ENCODE measurements at places on chromosomes 1 and 21.

DNA sequence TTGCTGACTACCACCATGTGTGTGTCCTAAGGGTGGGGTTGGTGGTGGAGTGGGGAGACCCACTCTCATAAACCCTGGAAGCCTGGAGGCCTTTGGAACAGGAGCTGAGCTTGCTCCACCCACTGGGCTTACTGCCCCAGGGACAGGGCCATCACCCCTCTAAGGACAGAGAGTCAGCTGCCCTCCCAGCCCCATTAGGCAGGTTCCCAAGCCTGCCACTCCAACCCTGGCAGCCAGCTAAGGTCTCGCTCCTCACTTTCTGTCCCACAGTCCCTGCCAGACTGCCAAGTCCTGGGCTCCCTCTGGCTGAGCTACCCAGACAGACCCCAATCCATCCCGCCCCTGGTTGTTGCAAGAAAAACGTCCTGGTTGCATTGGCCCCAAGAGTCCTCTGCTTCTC is 3.8 kb downstream of the NT5C1A start:
- no peak for DNase-seq

DNA sequence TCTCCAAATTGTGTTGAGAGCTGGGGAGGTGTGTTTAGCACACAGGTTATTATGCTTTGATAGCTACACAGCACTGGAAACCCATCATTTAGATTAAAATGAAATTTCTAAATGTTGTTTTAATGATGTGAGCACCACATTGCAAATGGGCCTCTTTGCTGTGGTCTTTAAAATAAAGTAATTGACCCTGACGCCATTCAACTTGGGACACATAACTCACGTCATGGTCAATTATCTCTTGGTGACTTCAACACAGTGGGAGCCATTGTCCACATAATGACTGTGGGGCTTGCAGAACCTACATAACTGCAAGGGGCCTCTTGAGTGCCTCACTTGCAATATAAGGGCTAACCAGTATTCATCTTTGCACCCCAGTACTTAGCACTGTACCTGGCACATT is 280.4 kb downstream of the HLX start:
- no peak for DNase-seq

DNA sequence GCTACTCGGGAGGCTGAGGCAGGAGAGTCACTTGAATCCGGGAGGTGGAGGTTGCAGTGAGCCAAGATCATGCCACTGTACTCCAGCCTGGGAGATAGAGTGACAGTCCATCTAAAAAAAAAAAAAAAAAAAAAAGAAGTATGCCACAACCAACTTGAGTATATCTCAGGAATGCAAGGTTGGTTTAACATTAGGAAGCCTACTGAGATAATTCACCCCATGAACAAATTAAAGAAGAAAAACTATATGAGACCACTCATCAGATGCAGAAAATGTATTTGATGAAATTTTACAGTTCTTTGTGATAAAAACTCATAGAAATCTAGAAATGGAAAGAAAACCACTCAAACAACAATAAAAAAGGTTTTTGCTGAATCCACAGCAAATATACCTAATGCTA is 373.8 kb downstream of the LMO4 start:
- DNase-seq = no peak

GRCh38 chr21:37877888-37878684 is 38.2 kb downstream of the KCNJ6 start:
- DNase-seq = no peak

GRCh38 chr1:178877896-178878295 is 7.0 kb upstream of the ANGPTL1 start:
- peak; percentile 18 for DNase-seq

- DNase-seq = no peak
Measured at GRCh38 chr1:61095470-61095812, 13.1 kb downstream of the NFIA start.

DNA sequence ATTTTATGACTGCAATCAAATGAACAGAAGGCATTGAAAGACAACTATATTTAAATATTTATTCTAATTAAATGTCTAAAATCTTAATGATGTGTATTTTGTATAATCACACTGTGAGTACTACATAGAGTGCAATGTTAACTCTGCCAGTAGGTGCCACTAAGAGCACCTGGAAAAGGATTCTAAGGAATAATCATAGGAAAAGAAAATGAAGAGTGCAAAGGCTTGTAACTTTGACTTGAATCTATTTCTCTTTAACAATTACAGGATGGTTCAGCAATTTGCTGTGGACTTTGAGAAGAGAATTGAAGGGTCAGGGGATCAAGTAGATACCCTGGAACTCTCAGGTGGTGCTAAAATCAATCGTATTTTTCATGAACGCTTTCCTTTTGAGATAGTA is 200.4 kb downstream of the DNM3 start:
- no peak for DNase-seq

GRCh38 chr1:117669572-117669971 is 63.7 kb downstream of the TENT5C start:
- DNase-seq = no peak

DNA sequence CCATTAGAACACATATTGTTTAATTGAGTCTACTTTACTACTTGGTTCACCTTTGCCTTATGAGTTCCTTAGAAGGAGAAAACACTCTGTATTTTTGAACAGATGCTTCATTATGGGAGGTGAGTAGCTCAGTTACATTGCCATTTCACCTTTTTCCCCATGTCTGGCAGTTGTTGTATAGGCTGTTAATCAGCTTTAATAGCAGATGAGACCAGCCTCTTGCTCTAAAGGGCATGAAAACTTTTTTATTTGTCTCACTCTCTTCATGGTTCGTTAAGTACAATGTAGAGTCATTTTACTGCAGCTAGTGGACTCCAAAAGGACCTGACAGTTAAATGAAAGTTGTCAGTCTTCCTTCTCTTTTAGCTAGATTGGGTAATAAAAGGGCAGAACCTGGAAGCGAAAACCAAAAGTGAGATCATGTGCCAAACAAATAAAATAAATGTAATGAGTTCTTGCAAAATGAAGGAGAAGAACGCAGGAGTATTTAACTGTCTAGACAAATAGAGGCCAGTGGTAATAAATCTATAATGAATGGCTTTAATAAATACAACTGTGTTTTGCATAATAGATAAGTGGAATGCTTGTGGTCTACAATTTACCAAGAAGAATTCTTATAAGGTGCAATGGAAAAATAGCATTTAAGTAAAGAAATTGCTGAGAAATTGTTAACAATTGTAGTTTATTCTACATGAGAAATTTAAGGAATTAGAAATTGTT is 180.0 kb upstream of the NEGR1 start:
- DNase-seq = no peak

GRCh38 chr1:6419397-6419803 is 319 bp downstream of the HES2 start:
- no peak for DNase-seq

DNA sequence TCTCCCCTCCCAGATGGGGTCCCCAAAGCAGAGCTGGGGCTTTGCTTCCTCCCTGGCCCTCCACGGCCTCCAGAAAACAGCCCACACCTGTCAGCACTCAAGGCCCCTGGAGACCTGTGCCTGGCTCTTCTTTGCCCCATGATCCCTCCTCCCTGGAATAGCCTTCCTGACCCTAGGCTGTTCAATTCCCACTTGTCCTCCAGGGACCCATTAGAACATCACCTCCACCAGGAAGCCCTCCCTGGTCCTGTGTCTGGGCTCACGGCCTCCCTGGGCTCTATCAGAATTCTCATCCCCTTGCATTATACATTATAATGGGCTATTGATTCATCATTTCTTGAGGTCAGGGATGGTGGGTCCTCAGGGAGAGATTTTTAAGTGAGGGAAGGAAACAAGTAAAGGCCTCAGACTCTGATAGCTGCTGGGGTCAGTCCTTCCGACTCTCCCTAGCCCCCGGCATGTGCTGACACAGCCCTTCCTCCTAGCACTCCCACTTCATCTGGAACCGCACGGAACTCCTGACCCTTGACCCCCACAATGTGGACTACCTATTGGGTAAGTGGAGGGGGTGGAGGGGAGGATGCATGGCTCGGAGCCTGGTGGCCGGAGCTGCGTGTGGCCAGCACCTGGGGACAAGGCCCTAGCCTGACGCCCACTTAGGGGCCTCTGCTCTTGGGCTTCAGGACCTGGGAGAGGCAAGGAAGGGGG is 60.8 kb downstream of the ALPL start:
- DNase-seq = no peak

- DNase-seq = no peak
Measured at GRCh38 chr21:32007456-32007855, 134.6 kb downstream of the HUNK start.

- DNase-seq = no peak
Measured at GRCh38 chr1:8963963-8964362, 18.3 kb downstream of the CA6 start.

GRCh38 chr21:36428761-36429432 is 43.7 kb downstream of the CHAF1B start:
- no peak for DNase-seq

DNA sequence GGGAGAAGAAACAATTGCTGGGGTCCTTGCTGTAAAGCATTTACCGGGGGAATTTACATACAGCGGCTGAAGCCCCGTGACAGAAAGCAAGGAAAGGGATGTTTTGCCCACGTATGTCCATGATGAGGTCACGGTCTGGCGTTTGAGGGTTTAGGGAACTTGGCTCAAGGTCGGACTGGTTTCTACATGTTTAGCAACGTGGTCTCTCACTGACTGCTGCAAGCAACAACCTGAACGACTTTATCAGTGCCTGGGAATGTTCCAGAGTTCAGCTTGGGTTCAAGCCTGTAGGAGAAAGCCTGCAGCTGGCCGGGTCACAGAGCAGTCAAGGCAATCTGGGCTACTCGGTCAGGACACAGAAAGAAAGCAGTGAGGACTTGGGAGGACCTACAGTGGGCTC is 323.3 kb downstream of the AJAP1 start:
- DNase-seq = no peak

GRCh38 chr1:248779350-248779749 is 23.8 kb upstream of the LYPD8 start:
- no peak for DNase-seq

GRCh38 chr1:108200687-108201051 is 526 bp upstream of the SLC25A24 start:
- DNase-seq = peak; percentile 59

DNA sequence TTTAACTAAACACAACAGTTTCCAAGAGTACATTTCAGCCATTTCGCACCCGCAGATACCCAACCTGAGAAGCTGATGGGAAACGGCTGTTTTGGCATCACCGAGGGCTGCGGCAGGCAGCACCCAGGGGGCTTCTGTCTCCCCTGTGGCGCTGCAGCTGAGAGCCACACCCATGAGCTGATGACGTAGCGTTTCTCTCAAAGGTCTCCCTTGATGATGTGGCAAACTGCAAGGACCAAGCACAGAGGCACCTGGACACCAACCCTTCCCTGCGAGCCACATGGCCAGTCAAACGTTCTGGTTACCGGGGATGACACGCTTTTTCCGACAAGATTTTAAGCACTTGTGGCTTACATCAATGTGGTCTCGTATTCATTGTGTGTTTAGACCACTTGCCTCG is 150.8 kb upstream of the ERG start:
- DNase-seq = no peak

DNA sequence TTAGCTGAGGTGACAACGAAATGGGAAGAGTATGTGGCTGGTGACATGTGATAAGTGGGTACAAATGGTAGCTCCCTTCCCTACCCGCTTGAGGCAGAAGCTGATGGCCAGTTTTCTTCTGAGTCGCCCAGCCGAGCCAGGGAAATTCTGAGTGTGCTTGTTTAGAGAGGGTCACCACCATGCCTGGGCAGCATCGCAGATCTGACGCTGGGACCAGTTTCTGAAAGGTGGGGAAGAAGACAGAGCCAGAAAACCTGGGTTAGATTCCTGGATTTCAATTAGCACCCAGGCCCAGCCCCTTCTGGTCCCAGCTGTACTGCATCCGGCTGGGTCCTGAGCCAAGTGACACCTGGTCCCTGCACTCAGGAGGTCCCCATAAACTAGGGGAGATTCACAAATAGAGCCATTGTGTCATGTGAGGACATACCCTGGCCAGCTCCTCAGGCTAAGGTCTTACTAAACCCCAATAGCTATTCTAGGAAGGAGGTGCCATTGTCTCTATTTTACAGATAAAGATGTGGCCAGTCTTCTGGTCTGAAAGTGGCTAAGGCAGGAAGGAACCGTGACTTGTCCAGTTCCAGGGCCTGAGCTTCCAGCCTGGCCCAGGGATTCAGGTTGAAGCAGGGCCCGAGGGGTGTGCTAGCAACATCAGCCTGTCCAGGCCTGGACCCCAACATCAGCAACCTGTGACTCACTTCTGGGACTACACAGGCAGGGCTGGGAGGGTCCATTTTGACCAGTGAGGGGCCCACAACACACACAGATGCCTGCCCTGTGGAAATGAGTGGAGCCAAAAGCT is 1.7 kb upstream of the TMEM61 start:
- DNase-seq = no peak
